ENCODE measurements at places on chromosomes 11 and 22.

DNA sequence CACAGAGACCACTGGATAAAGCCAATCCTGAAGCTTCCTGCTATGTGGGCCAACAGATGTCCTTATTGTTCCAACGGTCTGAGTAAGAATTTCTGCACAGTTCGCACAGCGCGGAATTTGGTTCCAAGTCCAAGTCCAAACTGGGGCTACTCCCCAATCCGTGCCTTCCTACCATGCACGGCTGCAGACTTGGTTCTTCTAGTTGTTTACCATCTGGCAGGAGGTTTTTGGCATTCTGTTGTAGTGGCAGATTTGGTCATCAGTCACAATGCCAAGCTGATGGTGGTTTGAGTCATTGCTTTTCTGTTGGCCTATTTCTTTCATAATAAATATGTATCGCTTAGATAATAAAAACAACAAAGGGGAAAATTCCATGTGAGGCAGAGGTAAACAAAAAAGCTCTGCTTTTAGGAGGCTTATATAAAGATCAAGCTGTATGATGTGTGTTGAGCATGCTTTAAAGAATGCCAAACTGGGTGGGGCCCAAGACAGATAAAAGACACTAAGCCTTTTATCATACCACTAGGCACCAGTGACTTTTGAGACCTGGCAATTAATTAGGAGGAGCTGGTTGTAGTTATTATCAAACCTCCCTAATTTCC is 52.5 kb upstream of the SYN3 start:
- no peak for DNase-seq

GRCh38 chr22:40036591-40037225 is 42.0 kb downstream of the FAM83F start:
- peak; percentile 76 for DNase-seq

DNA sequence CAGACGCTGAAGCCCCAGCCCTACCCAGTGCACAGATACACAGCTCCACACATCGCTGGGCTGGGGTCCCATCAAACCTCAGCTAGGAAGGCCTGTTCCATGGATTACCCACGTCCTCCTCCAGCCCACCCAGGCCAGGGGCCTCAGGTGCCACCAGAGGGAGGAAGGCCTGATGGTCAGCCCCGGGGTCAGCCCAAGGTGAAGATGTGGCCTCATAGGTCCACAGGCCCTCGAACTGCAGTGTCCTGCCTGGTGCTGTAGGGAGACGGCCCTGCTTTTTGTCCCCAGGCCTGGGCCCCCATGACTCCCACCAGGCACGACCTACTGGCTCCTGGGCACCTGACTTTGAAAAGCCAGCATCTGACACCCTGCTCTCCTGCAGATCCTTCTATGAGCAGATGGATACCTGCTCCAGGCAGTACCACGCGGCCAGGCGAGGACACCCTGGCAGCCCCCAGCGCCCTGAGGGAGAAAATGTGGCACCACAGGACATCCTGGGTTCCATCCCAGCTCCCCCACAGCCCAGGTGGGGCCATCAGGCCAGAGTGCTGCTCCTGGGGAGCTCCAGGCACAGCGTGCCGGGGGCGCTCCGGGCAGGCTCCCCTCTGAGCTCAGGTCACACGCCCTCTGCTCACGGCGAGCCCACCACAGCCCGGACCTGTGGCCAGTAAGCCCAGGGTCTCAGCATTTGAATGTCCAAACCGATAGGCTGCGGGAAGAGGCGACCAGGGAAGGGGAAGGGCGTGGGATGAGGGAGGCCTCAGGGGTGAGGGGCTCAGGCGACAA is 15.8 kb upstream of the MOB2 start:
- DNase-seq: no peak

GRCh38 chr11:93890391-93891051 is 40.1 kb upstream of the VSTM5 start:
- DNase-seq: no peak

GRCh38 chr11:110832539-110832938 is 120.3 kb upstream of the ARHGAP20 start:
- DNase-seq: no peak

GRCh38 chr22:48397531-48398180 is 1430.0 kb downstream of the BRD1 start:
- DNase-seq: no peak

DNA sequence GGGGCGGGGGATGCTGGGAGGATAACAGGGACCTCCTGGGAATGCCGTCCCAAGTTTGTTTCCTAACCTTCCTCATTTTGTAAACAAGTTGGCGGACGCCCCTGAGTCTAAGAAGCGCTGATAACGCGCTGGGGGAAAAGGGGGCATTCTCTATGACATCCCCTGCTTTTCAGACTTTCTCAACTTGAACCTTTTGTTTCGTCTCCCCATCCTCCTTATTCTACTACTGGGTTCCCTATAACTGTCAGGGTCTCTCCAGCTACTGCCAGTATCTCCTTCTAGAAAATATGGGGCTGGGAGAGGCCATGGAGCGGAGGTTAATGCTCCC is 654 bp downstream of the TMEM86A start:
- DNase-seq: no peak

DNA sequence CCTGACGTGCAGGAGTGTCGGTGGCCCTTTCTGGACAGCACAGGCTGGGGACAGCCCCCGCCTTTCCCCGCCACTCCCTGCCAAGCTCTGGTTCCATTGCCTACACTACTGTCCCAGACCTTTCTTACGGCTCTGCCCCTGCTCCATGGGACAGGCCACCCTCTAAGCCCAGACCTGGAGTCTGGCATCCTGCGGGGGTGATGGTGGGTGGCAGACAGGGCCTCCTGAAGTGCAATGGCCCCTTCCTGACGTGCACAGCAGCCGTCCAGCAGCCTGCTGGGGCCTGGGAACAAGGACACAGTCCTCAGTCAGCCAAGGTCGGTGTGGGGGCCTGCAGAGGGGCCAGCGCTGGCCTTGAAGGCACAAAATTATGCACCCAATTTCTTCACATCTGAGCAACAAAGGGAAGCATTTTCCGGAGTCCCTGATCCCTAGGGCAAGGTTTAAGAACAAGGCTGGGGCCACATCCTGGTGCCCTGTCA is 79.7 kb upstream of the KCNQ1OT1 start:
- DNase-seq: no peak

DNA sequence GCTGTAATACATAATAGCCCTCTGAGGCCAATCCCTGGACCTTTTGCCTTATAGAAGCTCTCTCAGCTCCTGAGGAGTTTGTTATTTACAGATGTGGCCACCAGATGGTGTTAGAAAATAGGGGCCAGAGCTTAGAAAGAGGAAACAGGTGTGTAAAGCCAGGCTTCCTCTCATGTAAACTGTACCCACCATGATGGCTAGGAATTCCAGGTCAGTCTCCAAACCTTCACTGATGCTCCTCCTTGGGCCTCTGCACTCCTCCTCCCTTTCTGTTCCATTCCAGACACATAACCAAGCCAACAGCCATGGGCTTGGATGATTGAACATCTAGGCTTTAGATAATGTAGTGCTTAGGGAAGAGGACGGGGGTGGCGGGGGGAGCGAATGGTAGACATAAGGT is 39.7 kb downstream of the USP35 start:
- DNase-seq: peak; percentile 68

DNA sequence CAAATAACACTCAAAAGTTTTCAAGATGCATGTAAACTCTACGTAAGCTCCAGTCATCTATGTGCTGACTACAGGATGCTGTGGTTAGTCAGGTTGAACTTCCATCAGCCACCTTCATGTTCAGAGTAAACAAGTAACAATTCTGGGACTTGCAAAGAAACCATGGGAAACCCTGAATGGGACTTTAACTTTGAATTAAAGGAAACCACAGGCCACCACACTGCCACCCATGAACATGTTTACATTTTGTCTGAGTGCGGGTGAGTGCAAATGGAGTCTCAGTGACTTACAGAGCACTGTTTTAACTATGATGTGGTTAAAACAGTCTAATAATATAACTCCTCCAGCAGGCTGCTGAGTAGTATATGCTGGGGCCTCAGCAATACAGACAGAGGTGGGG is 12.9 kb upstream of the SYTL2 start:
- DNase-seq: no peak
